ENCODE measurements at places on chromosomes 1 and 21. TPM values are rescaled to one million over a fixed set of nuclear protein-coding genes. Genes with fewer than 3 reads are reported as not detected.

- DNase-seq: peak; percentile 27
These were observed 4.8 kb downstream of the TCHH start for GRCh38 chr1:152110365-152110859.

DNA sequence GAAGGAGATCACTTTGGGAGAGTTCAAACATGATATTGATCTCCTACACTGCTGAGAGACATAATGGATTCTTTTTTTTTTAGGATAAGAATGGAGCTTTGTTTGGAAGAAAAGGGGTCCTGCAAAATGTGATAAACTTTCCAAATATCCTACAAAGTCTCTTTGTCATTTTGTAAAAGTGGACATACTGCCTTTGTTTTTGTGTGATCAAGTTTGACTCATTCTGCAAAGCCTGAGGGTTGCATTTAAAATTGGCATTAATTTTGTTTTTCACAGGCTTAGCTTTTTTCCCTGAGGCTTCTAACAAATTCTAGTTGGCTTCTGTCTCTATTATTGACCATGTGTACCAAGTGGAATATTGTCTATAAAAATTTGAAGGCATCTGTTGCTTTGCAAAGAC, 113.2 kb downstream of the AK5 start:
- DNase-seq: no peak

GRCh38 chr21:45977396-45977795, 4.2 kb upstream of the COL6A1 start:
- DNase-seq: peak; percentile 64

- no peak for DNase-seq
These were observed 7.0 kb downstream of the SIM2 start for GRCh38 chr21:36705679-36706481.

GRCh38 chr1:247291161-247291560, 35.3 kb downstream of the VN1R5 start:
- no peak for DNase-seq

DNA sequence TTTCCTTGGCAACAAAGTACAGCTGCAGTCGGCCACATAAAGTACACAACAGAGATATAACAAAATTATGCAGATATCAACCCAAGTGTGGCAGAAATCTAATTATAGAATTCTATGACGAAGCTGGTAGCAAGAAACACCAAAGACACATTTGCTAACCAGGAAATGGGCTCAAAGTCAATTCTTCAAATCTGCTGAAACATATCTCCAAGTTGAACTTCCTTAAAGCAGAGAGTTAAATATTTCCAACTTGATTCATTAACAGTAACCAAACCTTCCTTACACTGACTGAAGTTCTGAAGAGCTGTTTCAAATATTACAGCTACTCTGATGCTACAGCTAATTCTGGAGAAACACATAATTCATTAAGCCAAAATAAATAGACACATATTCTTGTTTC, 67.6 kb upstream of the SDC3 start:
- DNase-seq: no peak

GRCh38 chr1:176469450-176470010, 6.6 kb downstream of the PAPPA2 start:
- no peak for DNase-seq

DNA sequence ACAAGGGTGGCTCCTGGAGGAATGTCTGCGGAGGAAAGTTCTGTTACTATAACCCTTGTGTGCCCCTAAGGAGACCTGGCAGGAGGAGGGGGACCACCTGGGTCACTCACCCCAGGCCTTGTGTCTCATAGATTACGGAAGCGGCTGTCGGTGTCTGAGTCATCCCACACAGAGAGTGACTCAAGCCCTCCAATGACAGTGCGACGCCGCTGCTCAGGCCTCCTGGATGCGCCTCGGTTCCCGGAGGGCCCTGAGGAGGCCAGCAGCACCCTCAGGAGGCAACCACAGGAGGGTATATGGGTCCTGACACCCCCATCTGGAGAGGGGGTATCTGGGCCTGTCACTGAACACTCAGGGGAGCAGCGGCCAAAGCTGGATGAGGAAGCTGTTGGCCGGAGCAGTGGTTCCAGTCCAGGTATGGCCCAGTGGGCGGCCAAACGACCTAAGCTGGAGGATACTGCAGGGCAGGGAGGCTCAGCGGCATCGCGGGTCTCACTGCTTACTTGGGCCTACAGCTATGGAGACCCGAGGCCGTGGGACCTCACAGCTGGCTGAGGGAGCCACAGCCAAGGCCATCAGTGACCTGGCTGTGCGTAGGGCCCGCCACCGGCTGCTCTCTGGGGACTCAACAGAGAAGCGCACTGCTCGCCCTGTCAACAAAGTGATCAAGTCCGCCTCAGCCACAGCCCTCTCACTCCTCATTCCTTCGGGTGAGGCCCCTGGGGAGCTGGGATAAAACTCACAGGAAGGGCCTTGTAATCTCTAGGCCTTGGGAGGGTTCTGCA, 101.4 kb downstream of the PIK3R3 start:
- no peak for DNase-seq

GRCh38 chr1:62370594-62370993, 51.4 kb upstream of the KANK4 start:
- peak; percentile 63 for DNase-seq

GRCh38 chr1:21337928-21338572, 47.8 kb upstream of the ECE1 start:
- DNase-seq: peak; percentile 83

- no peak for DNase-seq
These were observed 39.1 kb upstream of the PRSS38 start for GRCh38 chr1:227776331-227776771.

Gene AKNAD1
- 0.31 TPM for total RNA-seq

Gene KCNE2
- total RNA-seq: 0.65 TPM

Gene DMRTA2
- total RNA-seq: not detected

Gene WLS
- 128 TPM for total RNA-seq

Gene CEPT1
- 71.2 TPM for total RNA-seq
